ENCODE measurements at places on chromosomes 6 and 20. TPM values are rescaled to one million over a fixed set of nuclear protein-coding genes. Genes with fewer than 3 reads are reported as not detected.

The ANKRD6 gene
- 0.14 TPM for polyA plus RNA-seq

The EPB41L1 gene
- polyA plus RNA-seq: 10.3 TPM

The EDN1 gene
- polyA plus RNA-seq: 1.9 TPM

The ASIP gene
- not detected for polyA plus RNA-seq

The SMIM29 gene
- 123 TPM for polyA plus RNA-seq

The CFAP206 gene
- polyA plus RNA-seq: 5.3 TPM

The ARFGEF3 gene
- polyA plus RNA-seq: 10.4 TPM

The DACT2 gene
- not detected for polyA plus RNA-seq

The CALHM5 gene
- not detected for polyA plus RNA-seq

The C4A gene
- polyA plus RNA-seq: not detected

The SPO11 gene
- polyA plus RNA-seq: not detected

The PARD6B gene
- polyA plus RNA-seq: 5.5 TPM

The DNAAF9 gene
- 4.1 TPM for polyA plus RNA-seq

The TPD52L1 gene
- 3.5 TPM for polyA plus RNA-seq

The LHFPL5 gene
- not detected for polyA plus RNA-seq

The BPI gene
- not detected for polyA plus RNA-seq

The ITPA gene
- polyA plus RNA-seq: 8.6 TPM

The EEF1A2 gene
- polyA plus RNA-seq: 15.1 TPM

The SYCP2 gene
- polyA plus RNA-seq: 5.9 TPM

The SPTLC3 gene
- polyA plus RNA-seq: 0.46 TPM

The IRAK1BP1 gene
- 8.1 TPM for polyA plus RNA-seq

The RRAGD gene
- polyA plus RNA-seq: 25.5 TPM

The UBD gene
- not detected for polyA plus RNA-seq

The TCP11 gene
- polyA plus RNA-seq: 0.94 TPM

The SLC17A2 gene
- not detected for polyA plus RNA-seq

The TCF21 gene
- not detected for polyA plus RNA-seq
